ENCODE measurements at places on chromosomes 3 and 15.

- DNase-seq, result no peak
Observed at GRCh38 chr3:69491975-69492374, 106.1 kb upstream of the FRMD4B start.

GRCh38 chr15:85763157-85763556 is 31.6 kb downstream of the KLHL25 start:
- no peak for DNase-seq

GRCh38 chr15:80211976-80212375 is 40.0 kb downstream of the CTXND1 start:
- no peak for DNase-seq

GRCh38 chr3:114841515-114841914 is 305.6 kb downstream of the ZBTB20 start:
- no peak for DNase-seq

DNA sequence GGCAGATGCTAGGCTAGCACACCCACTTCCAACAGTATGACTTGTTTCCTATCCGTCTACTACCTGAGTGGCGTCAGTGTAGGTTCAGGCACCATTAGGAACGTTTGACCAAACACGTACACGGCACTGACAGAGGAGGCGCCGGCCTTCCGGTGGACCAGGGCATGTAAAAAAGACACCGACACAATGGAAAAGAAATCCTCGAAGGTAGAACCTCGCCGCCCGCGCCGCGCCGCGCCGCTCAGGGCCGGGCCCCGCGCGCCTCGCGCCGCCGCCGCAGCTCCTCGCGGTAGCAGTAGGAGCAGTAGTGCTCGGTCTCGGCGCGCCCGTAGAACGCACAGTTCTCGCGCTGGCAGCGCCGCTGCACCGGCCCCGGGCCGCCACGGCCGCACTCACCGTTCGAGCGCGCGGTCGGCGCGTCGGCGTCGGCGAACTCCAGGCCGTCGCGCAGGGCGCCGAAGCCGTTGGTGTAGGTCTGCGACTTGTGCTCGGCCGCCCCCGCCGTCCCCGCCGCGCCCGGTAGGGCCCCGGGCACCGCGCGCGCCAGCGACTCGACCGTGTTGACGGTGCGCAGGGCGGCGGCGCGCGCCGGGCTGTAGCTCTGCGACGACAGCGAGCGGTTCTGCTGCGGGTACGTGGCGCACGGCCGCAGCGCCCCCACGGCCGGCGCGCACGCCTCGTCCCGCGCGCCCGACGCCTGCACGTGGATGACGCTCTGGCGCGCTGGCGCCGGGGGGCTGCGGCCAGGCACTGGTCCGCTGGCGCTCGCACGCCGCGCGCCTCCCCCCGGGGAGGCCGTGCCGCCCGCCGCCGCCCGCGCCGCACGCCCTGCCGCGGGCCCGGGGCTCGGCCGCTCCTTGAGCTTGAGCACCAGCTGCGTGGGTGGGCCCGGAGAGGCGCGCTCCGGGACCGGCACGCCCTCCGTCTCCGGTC is 156.7 kb downstream of the KLF13 start:
- DNase-seq, result no peak

DNA sequence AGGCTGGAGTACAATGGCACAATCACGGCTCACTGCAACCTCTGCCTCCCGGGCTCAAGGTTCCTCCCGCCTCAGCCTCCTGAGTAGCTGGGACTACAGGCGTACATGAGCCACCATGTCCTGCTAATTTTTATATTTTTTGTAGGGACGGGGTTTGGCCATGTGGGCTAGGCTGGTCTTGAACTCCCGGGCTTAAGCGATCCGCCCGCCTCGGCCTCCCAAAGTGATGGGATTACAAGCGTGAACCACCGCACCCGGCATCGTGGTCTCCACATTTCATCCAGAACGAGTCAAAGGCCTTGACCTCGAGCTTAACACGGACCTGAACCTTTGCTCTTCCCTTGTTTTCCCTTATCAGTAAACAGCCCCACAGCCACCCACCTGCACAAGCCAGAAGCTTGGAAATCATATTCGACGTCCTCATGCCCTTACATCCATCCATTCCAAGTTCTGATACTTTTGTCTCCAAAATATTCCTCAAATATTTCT is 1.4 kb upstream of the PTPN23 start:
- DNase-seq, result no peak

GRCh38 chr15:51100785-51101489 is 6.2 kb upstream of the TNFAIP8L3 start:
- DNase-seq, result no peak

- no peak for DNase-seq
Observed at GRCh38 chr3:56089739-56090138, 378.5 kb downstream of the ERC2 start.

DNA sequence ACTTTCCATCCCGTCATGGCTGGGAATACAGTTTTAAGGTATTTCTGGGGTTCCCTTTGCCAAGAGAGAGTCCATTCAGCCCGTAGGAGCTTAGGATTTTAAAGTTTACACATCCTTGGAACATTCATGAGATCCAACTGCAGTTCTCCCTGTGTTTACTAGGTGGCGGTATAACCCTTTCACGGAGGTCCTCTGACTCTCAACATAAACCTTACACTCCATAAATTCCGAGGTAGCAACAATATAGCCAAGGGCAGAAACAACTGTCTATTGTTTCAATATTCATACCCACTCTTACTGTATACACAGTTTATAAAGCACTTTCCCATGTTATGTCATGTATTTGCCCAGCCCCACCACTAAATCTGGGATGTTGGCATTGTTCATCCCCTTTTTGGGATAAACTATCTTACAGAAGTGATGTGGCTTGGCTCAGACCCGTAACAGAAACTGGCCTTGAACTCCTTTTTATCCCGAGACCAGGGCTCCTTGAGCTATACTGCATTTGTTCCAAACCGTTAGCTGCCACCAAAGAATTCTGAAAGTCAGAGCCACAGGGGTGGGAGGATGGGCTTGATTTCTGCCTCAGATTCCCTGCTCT is 69.2 kb upstream of the COL6A5 start:
- peak; percentile 63 for DNase-seq

GRCh38 chr15:25248583-25249235 is 190.1 kb downstream of the UBE3A start:
- DNase-seq, result no peak

DNA sequence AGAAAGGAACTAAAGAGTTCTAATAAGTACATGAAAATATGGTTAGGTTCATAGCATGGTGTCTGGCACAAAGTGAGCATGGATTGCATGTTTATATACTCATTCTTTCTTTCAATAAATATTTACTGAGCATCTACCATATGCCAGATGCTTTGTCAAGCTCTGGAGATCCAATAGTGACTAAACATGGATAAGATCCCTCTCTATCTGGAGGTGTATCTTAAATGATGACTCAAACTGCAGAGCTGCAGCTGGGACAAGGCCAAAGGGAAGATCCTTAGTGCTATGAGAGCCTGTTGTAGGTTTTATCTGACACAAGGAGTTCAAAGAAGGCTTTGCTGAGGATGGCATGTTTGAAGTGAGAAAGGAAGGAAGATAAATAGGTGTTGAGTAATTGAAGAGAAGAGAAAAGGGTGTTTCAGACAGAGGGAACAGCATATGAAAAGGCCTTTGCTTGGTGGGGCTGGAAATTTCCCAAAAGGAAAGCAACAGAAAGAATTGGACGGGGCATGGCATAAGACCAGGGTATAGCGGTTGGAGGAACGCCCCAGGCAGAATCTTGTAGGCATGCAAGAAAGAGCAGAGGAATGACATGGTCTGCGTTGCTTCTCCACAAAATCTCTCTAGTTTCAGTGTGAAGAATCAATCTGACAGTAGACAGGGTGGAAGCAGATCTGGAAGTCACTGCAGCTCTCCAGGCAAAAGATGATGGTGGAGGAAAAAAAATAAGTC is 239.9 kb upstream of the LRTM1 start:
- peak; percentile 66 for DNase-seq

GRCh38 chr15:88255484-88256278 is 858 bp downstream of the NTRK3 start:
- DNase-seq, result no peak

GRCh38 chr3:136860541-136860940 is 1.5 kb upstream of the NCK1 start:
- DNase-seq, result no peak

DNA sequence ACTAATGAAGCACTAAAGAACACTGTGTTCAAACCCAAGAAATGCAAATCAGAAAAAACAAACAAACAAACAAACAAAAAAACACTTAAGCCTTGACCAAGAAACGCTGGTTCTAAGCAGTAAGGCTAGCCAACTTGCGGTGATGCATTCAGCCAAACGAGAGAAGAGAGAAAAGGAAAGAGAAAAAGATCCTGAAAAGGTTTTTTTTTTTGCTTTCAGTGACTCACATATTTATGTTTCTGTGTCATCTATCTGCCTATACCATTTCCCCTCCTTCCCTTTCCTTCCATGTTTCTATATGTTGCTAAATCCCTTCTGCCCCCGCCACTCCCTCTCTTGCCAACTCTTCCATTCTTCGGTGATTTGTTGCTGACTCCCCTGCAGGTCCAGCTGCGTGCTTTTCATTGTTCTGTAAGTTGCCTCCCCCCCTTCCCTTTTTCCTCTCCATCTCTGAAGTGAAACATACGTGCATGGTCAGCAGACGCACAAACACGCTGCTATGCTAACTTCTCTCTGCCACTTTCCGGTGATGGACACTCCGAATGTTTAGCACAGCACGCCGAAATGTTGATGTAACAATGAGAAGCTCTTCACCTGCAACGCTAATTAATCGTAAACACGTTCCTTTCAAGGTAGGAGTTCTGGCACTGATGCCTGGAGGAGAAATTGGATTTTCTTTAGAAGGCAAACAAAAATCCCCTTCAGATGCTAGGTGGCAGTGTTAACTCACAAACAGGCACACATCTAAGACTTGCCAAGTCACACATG is 154.4 kb downstream of the TUSC7 start:
- peak; percentile 8 for DNase-seq

DNA sequence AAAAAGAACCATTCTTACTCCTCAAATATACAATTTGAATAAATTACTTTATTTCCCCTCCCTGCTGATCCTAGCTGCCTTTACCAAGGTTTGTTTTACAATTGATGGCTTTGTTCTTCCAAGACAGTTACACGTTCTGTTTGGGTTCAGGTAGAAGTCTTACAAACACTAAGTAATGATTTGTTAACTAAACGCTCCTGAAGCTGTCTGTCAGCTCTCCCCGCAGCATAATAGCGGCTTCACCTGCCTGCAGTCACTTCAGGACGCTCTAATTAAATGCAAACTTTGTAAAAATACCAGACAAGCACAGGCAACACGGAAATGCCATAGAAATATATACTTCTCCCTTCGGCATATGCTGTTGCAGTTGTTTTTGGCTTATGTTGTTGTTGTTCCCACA is 176.4 kb upstream of the MDFIC2 start:
- DNase-seq, result no peak

- DNase-seq, result no peak
Observed at GRCh38 chr15:56835718-56836171, 82.7 kb upstream of the TCF12 start.

GRCh38 chr3:181909241-181909640 is 197.5 kb downstream of the SOX2 start:
- no peak for DNase-seq

GRCh38 chr3:119219069-119219468 is 21.6 kb downstream of the B4GALT4 start:
- DNase-seq, result no peak

GRCh38 chr3:183924956-183925355 is 40.3 kb upstream of the PARL start:
- DNase-seq, result no peak

DNA sequence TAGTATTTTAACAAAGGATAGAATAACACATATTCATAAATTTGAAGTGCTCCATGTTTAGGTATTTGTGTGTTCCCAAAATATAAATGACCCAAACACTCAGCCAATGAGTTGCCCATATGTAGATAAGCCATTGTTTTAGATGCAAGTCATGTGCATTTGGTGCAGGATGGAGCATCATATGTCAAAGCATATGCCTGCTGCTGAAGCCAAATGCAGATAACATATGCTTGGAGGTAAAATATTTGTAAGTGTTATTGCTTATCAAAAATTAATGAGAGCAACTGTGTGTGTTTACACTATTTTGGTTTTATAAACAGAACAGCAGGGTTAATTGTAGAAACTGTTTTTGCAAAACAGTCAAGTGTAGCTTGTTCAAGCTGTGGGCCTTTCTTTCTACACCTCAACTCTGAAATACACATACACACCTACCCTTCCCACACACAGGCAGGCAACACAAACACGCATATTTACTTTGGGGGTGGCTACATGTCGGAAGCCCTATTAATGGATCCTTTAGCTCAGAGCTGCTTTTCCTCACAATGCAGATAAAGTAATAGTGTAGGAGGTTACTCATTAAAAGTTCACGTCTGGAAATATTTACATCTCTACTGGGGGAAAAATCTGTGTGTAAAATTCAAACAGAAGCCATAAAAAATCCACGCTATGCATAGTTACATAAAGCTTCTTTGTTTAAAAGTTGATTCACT is 521.4 kb downstream of the ZNF385D start:
- DNase-seq, result no peak

DNA sequence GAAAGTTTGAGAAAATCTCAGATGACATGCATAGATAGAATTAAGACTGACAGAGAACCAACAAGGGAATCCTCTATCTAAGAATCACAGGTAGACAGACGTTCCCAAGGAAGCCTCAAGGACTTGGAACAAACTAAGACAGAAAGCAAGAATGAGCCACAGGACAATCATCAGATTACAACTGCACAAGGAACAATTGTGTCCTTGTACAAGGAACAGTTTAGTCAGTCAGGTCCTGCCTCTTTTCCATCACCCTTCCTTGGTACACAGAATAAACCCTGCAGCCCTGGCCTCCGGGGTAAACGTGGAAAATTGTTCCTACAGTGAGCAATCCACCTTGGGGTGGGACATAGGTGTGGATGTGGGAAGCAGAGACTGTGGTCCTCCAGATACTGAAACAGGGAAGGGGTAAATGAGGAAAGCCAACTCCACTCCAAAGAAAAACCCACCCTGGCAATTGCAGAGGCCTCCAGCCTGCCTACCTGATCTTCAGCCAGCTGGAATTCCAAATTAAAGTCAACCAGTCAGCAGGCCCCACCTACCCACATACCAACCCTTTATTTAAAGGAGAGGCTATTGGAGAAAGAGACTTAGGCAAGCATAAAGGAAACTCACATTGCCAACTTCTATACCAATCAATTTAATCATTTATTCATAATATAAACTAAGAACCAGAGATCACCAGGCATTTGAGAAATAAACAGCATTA is 73.4 kb downstream of the ULK4 start:
- DNase-seq, result no peak

- no peak for DNase-seq
Observed at GRCh38 chr3:119809249-119810017, 27.5 kb downstream of the NR1I2 start.

- no peak for DNase-seq
Observed at GRCh38 chr3:30492322-30493192, 113.8 kb upstream of the TGFBR2 start.

DNA sequence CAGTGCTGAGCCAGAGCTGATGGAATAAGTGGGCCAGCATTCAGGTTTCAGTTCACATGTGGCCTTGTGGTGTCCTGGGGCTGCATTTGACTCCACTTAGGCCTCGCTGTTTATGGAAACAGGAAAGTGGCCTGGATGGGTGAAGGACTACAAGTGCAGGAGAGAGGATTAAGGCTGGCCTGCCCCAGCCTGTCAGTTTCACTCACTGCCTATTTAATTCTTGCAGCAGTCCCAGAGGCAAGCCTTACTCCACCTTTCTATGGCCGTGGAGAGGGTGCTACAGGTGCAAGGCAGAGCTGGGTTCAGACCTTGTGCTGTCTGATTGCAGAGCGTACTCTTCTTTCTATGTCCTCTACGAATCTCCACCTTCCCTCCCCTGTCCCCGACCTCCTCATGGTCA is 37.7 kb downstream of the ABHD17C start:
- no peak for DNase-seq

GRCh38 chr3:50620420-50620819 is 3.5 kb downstream of the MAPKAPK3 start:
- no peak for DNase-seq

- DNase-seq, result no peak
Observed at GRCh38 chr15:95770196-95770595, 560.3 kb upstream of the NR2F2 start.
